ENCODE measurements at places on chromosomes 6 and 20. TPM values are rescaled to one million over a fixed set of nuclear protein-coding genes. Genes with fewer than 3 reads are reported as not detected.

GRCh38 chr6:85714893-85715530 is 72.3 kb upstream of the SYNCRIP start:
- DNase-seq: no peak

DNA sequence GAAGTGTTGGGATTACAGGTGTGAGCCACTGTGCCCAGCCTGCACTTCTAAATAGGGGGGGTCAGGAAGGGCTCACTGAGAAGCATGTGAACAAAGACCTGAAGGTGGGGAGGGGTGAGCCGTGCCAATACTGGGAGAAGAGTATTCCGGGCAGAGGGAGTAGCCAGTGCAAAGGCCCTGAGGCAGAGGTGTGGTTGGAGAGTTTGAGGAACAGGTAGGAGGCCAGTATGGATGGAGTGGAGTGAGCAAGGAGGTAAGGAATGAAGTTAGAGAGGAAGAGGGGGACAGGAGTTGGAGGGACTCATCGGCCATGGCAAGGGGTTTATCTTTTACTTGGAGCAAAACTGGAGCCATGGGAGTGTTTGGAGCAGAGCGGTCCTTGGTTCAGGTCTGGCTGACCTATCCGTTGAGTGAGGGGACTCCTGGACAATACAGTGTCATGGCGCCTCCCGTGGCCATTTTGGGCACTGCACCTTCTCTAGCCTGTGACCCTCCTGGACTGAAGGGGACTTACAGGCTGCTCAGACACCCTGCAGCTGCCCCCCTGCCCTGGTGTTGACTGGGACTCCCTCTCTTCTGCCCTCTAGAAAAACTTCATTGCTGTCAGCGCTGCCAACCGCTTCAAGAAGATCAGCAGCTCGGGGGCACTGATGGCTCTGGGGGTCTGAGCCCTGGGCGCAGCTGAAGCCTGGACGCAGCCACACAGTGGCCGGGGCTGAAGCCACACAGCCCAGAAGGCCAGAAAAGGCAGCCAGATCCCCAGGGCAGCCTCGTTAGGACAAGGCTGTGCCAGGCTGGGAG is 12.1 kb downstream of the FOXS1 start:
- peak; percentile 85 for DNase-seq

- no peak for DNase-seq
Measured at GRCh38 chr6:106466211-106466610, 105.7 kb downstream of the CRYBG1 start.

GRCh38 chr20:39109933-39110818 is 148.0 kb downstream of the DHX35 start:
- DNase-seq: no peak

GRCh38 chr6:135819665-135820064 is 31.8 kb upstream of the PDE7B start:
- no peak for DNase-seq

- DNase-seq: no peak
Measured at GRCh38 chr6:16539086-16539931, 222.0 kb downstream of the ATXN1 start.

TOP1 gene
- total RNA-seq: 14.9 TPM

MAK gene
- not detected for total RNA-seq
